Amygdala (tissue), 56 donors: ENCODE measurements at places on chromosomes 16 and 17.

DNA sequence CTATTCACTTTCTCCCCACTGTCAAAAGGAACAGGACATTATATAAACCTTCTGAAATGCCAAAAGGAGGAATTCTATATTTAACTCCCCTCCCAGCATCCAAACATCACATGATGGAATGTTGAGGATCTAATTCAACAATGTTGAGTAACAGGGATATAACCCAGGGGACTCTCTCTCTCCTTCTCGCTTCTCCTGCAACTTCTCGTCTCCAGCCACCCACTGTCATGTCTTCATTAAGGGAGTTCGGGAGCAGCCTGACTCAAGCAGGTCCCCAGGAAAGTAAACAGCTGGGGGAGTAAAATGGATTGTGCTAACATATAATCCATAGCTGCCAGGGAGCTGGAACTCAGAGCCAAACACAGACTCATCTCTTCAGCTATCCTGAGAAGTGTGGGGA lies 51.7 kb downstream of the GRIN2A start:
- no peak for DNase-seq

- no peak for DNase-seq
Observed at GRCh38 chr16:2971985-2972784, 3.0 kb downstream of the PAQR4 start.

DNA sequence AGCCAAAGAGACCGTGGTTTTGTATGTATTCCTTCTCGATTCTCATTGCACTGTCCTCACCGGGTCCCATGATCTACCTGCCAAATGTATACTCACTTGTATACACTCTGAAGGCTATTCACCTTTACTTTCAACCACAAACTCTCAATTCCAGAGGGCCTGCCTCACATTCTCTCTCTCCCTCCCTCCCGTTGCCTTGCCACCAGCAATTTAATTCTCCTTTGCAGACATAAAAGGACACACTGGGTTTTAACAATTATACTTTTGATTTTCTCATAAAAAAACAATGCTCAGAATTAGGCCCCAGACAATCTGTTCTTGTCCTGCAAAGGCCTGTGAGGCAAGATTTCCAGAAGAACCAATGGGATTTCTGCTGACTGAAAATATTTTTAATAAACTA lies 265.1 kb upstream of the PSMD7 start:
- no peak for DNase-seq

DNA sequence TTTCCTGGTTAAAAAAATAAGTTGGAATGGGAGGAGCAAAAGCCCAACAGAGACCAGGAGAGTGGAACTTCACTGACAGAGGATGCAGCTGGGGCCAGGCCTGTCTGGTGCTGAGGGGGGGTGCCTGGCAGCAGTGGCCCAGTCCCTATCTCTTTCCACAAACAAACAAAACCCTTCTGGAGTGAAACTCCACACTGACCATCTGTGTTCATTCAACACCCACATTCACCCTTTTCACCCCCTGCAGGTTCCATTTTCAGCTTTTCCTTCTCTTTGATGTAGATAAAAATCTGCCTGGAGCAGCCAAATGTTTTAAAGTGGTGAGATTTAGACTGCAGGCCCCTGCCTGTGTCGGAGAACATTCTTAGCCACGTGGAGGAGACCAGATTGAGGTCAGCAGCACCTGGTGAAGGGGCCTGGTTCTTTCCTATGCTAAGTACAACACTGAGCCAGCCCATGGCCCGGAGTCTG lies 161.4 kb upstream of the CDH11 start:
- DNase-seq = no peak

DNA sequence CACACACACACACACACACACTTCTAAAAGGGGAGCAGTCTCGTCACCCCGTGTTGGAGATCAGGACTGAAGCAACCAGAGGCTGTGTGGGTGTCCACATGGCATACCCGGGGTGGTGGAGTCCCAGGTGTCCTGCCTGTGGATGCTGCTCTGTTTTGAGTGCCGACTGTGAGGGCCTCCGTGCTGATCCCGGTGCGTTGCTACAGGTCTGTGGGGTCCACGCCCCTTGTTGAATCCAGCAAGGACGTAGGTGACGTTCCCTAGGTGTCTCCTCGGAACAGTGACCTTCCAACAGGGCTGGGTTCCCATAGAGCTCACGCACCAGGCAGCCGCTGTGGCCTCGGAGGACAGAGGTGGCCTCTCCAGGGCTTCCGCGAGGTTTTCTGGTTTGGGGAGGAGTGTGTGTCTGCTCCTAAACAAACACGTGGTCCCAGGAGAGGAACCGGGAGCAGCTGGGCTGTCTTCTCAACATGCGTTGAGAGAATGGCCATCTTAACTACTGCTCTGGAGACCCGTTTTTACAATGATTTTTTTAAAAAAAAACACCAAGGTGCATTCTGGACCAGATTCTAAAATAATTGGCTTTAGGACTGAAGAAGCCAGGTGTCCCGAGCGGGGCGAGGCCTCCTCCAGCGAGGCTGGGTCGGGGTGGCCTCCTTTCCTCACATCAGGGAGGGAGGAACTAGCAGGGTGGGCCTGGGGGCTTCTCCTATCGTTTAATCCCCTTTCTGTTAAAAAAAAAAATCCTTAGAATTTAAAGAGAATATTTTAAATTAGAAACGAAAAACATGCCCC lies 100.6 kb upstream of the ZNF750 start:
- DNase-seq = no peak

GRCh38 chr17:5861246-5861645 lies 208.9 kb upstream of the WSCD1 start:
- DNase-seq = no peak

GRCh38 chr16:76882105-76882504 lies 308.9 kb upstream of the MON1B start:
- no peak for DNase-seq

DNA sequence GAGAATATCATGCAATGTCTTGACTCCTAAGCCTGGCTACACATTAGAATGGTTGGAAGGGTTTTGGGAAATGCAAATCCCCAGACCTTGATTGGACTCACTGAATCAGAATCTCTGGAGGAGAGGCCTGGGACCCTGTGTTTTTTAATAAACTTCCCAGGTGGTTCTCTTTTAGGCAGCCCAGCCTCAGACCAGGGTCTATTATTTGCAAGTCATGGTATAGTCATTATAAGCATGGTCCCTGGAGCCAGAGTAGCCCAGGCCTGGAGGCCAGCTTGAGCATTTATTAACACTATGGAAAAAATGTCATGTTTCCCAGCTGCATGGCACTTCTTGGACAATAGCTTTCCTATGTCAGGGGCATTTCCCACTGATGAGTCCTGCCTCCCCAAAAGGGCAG lies 266.9 kb downstream of the NPIPA8 start:
- DNase-seq = no peak

DNA sequence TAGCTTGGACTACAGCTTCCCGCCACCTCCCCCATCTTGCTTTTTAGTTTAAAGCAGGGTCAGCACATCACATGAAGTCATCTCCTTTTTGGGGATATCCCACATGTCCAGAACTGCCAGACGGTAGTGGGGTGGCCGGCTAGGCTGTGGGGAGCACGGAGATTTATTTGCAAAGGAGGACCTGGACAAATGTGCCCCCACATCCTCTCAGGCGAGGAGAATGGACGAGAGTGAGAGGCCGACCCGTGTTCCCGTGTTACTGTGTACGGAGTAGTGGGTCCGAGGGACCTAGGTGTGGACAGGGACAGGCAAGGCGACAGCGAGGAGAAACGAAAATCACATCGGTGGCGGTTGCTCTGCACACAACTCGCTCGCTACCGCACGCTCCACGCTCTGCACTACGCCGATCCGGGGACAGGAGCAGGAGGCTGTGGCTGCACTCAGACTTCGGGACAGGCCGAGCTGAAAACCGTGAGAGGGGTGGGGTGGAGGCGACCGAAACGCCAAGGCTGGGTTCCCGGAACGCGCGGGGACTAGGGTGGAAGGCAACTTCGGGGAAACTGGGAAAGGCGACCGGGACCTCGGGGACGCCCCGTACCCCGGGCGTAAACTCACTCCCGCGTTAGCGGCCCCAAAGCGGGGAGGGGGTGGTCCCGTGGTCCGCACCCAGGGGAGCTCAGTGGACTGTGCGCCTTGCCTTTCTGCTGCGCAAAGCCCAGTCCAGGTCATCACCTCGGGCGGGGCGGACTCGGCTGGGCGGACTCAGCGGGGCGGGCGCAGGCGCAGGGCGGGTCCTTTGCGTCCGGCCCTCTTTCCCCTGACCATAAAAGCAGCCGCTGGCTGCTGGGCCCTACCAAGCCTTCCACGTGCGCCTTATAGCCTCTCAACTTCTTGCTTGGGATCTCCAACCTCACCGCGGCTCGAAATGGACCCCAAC lies at the start of gene MT1A:
TSS of gene MT1A (plus strand) at position 853 of the 937 bp plus-strand sequence. CDS start at position 926, 73 bp downstream.
- DNase-seq = peak; percentile 29

- DNase-seq = no peak
Observed at GRCh38 chr17:68195667-68196393, 52.0 kb upstream of the AMZ2 start.

- no peak for DNase-seq
Observed at GRCh38 chr16:13660807-13661206, 259.1 kb upstream of the ERCC4 start.

- DNase-seq = no peak
Observed at GRCh38 chr17:68740555-68741447, 139.6 kb upstream of the FAM20A start.

GRCh38 chr16:2090481-2090776 lies 42.6 kb downstream of the TSC2 start:
- DNase-seq = no peak

DNA sequence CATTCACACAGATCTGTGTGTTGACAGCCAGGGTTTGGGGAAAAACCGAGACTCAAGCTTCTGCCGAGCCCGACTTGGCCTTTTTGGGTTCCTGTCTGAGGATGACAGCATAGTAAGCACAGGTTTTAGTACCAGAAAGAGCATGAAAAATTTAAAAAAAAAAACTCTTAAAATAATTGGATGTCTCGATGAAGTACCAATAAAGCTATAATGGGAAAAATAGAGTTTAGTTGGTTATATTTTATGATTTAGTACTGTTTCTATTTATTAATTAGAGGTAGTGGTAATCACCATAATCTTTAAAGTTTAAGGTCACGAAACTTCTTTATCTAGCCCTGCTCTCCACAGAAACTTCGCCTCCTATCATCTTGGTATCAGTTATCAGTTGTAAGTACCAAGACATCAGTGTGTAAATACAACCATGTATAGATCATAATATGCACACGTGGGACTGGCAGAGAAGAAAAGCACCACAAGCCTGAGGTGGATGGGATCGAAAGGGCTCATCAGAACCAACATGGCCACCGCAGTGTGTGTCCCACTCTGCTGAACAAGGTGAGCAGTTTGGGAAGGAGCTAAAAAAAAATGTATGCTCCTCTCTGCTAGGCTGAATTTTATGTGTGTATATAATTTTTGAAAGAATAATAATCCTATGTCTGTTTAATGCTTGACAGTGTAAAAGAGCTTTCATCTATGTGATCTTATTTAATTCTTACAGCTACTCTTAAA lies 14.4 kb upstream of the EEF2K start:
- DNase-seq = no peak

- no peak for DNase-seq
Observed at GRCh38 chr17:43871946-43872690, 25.1 kb downstream of the CD300LG start.
